ENCODE measurements at places on chromosomes 16 and 17. TPM values are rescaled to one million over a fixed set of nuclear protein-coding genes. Genes with fewer than 3 reads are reported as not detected.

DNA sequence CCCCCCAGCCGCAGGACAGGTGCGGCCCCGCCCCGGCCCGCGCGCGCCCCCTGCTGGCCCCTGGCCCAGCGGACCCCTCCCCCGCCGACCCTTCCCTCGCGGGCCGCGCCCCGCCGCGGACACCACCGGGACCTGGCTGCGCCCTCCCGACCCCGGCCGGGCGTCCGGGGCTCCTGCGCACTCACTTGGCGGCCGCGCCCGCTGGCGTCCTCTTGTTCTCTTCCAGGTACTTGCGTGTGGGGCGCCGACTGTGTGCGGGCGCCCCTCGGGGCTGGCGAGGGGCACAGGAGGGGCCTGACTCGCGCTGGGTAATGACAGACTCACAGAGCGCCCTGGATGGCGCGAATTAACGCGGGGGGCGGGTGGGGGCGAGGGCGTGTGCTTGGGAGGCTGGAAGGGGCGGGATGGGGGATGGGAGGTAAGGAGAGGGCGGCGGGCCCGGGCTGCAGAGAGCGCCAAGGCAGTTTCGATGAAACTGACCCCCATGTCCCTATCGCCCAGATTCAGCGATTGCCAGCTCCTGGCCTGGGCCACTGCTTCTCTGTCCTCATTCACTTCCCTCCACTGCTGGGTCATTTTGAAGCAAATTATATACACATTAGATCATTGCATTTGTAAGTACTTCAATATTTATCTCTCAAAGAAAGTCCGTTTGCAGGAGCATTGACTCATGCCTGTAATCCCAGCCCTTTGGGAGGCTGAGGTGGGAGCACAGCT is 445 bp upstream of the DBNDD1 start:
- DNase-seq: no peak

Gene GCGR
- 0.20 TPM for total RNA-seq

DNA sequence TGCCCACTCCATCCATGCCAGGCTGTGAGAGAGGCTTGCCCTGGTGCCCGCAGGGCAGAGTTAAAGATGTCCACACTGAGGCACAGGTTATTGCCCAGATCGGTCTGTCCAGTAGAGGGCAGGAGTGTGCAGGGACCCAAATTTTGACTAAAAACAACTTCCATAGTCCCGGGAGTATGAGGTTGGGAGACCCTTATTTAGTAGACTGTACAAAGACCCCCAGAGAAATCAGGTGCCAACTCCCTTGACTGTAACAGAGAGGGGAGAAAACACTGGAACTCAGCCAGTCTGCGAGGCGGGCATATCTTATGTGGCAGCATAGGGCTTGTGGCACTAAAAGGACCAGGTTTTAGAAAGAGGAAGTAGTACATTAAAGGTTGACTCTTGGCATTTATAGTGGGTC is 43.4 kb downstream of the HNF1B start:
- peak; percentile 43 for DNase-seq

Gene STH
- not detected for total RNA-seq

GRCh38 chr17:44381810-44382305 is 7.6 kb downstream of the ITGA2B start:
- DNase-seq: no peak

GRCh38 chr16:66205287-66206231 is 160.9 kb upstream of the CDH5 start:
- DNase-seq: no peak

Gene EFCAB13
- 10.6 TPM for total RNA-seq

- no peak for DNase-seq
Measured at GRCh38 chr16:8374586-8375231, 215.6 kb downstream of the TMEM114 start.

Gene RHBDF1
- total RNA-seq: 50.6 TPM

DNA sequence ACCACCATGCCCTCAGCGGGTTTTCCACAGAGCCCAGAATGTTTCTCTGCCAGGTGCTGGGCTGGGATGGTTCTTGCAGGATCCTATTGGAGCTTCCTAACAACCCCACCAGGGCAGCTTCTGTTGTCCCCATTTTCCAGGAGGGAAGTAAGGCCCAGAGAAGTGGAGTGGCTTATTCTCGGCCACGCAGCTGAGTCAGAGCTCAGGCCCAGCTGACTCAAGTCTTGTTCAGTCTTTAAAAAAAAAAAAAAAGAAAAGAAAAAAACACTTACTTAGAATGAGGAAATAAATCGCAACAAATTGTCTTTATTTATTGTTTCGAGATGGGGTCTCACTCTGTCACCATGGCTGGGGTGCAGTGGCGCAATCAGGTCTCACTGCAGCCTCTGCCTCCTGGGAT is 413.0 kb downstream of the CPPED1 start:
- DNase-seq: no peak

Data from mucosa of gallbladder (tissue), 1 donor.